ENCODE measurements at places on chromosomes 3 and 15. TPM values are rescaled to one million over a fixed set of nuclear protein-coding genes. Genes with fewer than 3 reads are reported as not detected.

DNA sequence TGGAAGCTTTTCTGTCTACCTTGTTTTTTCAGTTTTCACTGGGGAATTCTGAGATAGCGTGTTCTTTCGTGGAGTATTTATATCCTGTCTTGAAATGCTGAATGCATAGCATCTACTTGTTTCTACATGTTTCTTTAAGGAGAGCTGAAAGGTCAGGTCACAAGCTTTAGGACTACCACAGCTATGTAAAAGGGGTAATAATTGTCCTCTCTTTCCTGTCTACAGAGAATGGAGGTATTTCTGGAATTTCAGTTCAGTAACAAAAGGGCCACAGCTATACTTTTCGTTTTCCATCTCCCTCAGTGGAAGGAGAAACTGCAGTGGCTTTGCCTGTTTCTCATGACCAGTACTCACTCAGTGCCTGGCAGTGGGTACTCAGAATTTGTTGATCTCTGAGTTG lies 4.7 kb downstream of the INAFM2 start:
- DNase-seq: no peak

GRCh38 chr3:58422756-58423325 lies 10.8 kb downstream of the PDHB start:
- DNase-seq: no peak

CCRL2 gene
- total RNA-seq: 0.29 TPM

DNA sequence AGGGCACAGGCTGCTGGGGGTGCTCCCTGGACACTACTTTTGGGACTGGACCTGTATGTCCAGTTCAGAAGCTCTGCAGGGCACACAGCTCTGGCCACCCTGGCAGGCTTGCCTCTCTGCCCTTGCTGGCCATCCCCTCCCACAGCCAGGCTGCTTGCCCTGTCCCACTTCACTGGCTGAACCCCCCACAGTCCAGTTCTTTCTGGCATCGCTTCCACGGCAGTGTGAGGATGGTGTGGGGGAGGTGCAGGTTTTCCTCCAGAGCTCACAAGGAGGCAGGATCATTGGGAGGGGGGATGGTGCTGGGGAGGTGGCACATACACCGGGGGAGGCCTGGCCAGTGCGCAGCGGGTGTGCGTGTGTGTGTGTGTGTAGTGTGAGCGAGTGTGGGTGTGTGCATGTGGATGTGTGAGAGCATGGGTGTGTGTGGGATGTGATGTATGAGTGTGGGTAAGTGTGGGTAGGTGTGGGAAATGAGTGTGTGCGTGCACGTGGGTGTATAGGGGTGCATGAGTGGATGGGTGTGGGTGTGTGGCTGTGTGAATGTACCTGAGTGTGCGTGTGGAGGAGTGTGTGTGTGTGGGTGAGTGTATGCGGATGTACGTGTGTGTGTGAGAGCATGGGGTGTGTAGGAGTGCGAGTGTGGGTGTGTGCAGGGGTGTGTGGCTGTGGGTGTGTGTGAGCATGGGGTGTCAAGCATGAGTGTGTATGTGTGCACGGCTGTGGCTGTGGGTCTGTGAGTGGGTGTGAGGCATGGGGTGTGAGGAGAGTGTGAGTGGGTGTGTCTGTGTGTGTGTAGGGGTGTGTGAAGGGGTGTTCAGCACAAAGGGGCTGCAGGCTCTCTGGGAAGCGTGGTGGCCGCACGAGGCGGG lies 155.2 kb downstream of the NSMCE3 start:
- DNase-seq: no peak

- DNase-seq: no peak
Observed at GRCh38 chr3:138373087-138373735, 24.8 kb downstream of the MRAS start.

DNA sequence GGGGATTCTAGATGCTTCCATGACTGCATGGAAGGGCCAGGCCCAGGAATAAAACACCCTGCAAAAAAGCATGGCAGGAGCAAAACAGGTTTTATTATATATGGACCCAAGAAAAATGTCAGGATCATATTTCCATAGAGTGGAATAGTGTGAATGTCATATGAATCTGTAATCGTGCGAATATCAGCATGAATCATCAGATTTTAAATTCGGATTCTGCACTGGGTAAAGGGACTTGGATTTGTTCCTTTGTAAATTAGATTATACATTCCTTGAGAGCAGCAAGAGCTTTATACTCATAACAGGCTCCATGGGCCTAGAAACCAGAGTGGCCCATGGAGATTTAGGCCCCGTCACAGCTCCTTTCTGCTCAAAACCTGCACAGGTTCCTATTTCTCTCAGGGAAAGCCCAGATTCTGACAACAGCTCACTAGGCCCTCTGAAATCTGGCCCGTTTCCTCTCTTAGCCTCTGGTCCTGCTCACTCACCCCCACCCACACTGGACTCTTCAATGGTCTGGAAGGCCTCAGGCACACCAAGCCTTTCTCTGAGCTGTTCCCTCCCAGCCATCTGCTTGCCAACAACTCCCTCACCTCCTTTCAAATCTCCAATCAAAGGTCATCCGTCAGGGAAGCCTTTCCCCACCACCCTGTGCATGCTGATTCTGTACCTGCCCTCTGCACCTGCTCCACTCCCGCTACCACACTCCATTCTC lies 76.0 kb downstream of the FEM1B start:
- DNase-seq: no peak

CNTN3 gene
- total RNA-seq: 0.09 TPM

CERS3 gene
- not detected for total RNA-seq

AP3S2 gene
- total RNA-seq: 53.9 TPM

- no peak for DNase-seq
Observed at GRCh38 chr3:111476701-111477100, 65.3 kb upstream of the CD96 start.

DNA sequence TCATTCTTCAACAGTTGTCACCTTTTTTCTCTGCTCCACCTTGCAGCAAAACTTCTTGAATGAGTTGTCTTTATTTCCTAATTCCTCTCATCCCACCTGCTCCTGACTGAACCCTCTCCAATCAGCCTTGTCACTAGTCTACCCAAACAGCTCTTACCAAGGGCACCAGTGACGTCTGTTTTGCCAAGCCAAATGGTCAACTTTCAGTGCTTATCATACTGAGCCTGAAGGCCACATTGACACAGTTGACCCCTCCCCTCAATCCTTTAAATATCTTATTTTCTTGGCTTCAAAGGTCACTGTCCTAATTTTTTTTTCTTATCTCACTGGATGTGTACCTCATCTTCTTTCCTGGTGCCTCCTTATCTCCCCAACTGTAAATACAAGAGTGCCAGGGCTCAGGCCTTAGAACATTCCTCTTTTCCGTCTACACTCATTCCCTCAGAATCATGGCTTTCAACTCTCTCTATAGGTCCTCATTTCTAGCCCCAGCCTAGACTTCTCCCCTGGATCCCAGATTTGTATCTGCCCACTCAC lies 43.2 kb downstream of the CMTM8 start:
- DNase-seq: no peak

- DNase-seq: no peak
Observed at GRCh38 chr15:82597815-82598214, 49.3 kb downstream of the CPEB1 start.

GRCh38 chr3:89925976-89926375 lies 818.6 kb downstream of the EPHA3 start:
- no peak for DNase-seq

- DNase-seq: no peak
Observed at GRCh38 chr3:21520106-21520963, 230.7 kb downstream of the ZNF385D start.

- peak; percentile 33 for DNase-seq
Observed at GRCh38 chr3:25897019-25897418, 107.1 kb downstream of the OXSM start.

RTP4 gene
- 2.0 TPM for total RNA-seq
